HuH-7.5 (cell line): ENCODE measurements at places on chromosomes 5 and 9.

DNA sequence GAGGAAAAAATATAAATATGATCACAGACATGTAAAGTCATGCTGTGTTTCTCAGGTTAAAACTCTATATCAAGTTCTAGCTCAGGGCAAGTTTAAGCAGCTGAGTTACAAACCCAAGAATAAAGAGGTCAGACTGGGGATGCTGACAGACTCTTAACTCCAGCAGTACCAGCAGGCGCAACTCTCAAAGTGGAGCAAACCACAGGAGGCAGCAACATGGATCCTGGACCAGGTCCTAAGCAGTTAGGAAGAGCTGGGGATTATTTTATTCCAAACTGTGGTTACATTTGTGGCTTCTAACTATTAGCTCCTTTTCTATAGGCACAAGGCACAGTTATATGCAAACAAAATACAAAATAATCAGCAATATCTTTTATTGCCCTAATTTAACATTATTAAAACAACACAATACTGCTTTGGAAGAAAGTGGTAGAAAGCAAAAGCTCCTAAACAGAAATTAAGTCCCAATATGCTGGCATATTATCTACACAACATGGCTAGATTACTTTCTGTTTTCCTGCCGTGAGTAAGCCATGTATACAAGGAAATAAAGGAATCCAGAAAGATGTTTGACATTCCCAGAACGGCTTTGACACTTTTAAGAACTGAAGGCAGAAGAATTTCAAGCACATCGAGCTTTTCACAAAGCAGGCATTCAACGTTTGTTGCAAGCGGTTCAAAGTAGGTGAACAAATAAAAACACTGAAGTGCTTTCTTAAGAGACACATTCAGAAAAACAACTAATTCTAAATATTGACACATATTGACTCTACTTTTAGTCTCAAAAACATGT is 378.8 kb upstream of the ZNF608 start:
- no peak for DNase-seq

GRCh38 chr5:168266016-168266415 is 25.4 kb upstream of the WWC1 start:
- DNase-seq: no peak

DNA sequence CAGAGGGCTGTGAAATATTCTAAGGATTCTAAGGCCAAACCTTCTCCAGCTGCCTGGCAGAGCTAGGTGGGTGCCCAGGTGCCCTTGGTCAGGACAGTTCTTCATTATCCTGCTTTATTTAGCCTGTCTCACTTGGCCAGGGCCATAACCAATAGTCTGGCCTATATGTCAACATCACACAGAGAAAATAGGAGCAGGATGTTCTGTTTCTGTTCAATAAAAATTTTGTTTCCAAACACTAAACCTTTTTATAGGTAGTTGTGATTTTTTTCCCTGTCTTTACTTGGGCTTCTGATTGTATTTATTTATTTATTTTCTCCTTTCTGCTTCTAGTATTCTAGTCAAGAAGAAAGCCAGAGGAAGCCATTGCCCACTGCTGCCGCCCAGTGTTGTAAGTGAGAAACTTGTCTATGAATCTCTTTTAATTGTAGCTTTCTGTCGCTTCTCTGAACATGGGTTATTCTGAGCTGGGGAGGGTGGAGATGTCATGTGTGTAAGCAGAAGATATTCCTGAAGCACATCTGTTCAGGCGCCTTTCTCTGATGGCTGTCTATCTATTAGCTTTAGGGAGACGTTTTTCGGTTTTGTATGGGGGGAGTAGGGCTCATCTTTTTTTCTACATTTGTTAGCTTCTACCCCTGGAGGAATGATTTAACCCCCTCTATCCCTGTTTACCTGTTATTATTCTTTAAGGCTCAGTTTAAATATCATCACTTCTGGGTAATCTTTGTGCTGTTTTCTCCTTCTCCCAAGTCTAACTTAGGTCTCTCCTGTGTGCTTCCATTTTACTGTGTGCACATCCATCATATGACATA is 97.1 kb downstream of the UNC13B start:
- DNase-seq: no peak

DNA sequence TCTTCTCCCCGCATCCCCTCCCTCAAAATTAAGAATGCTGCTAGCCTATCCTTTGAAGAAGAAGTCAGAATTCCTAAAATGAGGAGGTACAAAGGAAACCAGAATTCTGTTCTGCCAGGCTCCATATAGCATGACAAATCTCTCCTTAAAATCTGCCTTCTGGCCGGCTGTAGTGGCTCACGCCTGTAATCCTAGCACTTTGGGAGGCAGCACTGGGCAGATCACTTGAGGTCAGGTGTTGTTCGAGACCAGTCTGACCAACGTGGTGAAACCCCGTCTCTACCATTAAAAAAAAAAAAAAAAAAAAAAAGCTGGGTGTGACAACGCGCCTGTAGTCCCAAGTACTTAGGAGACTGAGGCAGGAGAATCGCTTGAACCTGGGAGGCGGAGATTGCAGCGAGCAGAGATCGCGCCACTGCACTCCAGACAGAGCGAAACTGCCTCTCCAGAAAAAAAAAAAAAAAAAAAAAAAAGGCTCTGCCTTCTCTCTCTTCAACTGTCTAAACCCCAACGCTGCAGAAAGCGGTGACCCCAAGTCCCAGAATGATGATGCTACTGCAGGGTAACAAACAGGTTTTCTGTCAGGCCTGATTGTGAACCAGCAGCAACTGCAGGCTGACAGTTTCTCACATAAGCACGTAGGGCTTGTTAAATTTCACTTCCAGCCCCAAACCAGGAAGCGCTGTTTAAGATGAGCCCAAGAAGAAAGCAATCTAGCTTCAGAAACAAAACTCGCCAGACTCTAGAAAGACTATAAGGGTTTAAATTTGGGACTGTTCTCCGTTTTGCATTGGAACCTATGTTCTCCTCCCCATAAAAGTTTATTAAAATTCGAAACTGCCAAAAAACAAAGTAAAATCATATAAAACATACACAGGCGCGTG is 963 bp upstream of the CAST start:
- peak; percentile 23 for DNase-seq

DNA sequence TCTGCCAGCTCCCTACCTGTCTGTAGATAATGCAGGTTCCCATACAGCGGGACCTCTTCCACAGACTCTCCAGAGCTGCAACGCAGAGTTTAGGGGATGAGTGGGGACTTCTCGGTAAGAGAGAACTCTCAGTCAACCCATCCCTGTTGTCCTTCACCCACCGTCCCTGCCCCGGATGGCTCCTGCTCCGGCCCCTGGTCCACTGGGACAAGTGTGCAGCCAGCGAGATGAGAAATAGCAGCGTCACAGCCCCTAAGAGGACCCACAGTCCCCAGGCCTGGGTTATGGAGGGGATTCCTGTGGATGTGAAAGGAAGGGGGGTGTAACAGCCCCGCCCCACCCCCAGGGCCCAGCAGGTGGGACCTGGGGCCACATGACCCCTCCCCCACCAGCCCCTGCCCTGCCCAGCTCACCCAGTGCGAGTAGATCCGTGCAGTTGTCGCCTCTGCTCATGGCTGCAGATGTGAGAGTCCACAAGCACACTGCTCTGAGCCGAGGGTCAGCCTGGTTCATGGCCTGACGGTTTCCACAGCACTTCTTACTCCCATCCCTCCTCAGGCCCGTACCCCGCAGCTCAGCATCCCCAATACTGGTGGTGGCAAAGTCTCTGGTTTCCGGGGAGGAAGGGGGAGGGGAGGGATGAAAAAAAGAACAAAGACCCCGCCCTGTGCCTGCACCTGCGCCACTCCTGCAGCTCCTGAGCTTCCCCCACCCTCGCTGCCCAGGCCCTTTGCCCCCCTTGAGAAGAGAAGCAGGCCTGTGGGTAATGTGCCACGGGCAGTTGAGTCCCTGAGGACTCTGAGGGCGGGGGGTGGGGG is at the start of gene SIT1:
SIT1 (minus strand) TSS at position 591 of the 818 bp plus-strand sequence; CDS start at position 513, 78 bp downstream.
- DNase-seq: no peak

DNA sequence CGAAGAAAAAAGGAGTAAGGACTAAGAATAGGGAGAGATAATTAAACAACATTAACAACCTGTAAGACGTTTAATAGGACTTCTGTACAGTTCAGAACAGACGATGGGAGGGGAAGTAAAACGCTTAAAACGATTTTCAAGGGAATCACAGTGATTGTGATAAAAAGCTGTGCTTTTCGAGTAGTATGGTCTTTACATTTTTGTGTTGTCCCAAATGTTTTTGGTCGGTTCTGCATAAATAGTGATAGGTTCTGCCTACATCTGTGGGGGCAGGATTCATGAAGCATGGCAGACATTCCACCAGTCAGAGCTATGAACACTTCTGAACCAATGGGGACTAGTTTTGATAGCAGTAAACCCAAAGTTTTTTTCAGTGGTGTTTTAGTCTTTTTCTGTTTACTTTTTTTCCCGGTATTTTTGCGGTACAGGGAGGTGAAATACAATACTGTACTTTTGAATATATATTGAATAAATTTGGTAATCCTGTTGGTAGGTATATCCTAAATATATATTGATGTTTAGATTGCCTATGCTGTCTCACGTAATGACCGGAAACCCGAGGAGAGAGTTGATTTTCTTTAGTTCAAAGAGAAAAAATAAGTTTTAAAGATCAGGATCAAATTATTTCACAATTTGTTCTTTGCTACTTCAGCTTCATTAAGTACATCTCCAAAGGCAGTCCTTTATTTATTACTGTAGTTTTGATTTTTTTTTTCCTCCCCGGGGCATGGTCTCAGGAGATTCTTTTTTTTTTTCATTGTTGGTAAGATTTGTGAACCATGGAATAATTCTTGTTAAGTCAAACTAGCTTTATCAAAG is 1.3 kb downstream of the ERBIN start:
- DNase-seq: peak; percentile 37

- no peak for DNase-seq
These were observed 58.1 kb upstream of the SV2C start for GRCh38 chr5:76025069-76025468.

GRCh38 chr5:172713113-172713808 is 57.7 kb downstream of the DUSP1 start:
- DNase-seq: no peak

DNA sequence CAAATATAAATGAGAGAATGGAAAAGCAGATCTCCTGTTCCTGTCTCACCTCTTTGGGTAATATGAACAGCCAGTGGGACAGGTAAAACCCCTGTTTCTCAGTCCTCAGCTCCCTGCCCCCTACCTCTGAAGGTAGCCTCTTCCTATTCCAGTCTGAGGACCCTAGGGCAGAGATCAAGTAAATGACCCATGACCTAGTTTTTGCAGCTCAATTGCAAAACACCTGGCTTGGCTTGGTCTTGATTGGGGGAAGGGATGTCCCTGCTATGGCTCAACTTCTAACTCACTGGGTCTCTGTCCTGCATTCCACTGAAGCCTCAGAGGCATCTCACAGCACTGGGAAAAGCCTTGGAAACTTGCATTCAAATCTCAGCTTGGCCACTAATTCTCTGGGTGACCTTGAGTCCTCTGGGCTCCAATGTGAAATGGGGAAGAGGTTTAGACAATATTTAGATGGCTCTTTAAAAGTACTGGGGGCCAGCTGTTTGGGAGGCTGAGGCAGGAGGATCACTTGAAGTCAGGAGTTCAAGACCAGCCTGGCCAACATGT is 1.6 kb upstream of the GALT start:
- DNase-seq: no peak

GRCh38 chr9:15743512-15743911 is 190.7 kb downstream of the CCDC171 start:
- no peak for DNase-seq

DNA sequence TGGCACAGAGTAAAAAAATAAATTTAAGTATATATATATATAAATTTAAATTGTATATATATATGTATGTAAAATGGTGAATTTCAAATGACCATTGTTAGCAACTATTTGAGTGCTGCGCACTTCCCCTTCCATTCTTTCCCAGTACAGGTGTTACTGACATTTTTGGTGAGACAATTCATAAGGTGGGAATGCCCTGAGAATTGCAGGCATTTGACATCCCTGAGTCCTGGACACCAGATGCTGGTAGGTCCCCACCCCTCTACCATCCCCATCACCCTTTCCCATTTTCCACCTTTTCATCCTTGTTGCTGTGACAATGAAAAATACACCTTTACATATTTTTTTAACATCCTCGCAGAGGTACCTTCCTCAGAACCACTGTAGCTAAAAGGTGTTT is 91.6 kb downstream of the SLC1A3 start:
- no peak for DNase-seq

GRCh38 chr5:169551696-169552095 is 31.9 kb upstream of the SPDL1 start:
- DNase-seq: no peak

DNA sequence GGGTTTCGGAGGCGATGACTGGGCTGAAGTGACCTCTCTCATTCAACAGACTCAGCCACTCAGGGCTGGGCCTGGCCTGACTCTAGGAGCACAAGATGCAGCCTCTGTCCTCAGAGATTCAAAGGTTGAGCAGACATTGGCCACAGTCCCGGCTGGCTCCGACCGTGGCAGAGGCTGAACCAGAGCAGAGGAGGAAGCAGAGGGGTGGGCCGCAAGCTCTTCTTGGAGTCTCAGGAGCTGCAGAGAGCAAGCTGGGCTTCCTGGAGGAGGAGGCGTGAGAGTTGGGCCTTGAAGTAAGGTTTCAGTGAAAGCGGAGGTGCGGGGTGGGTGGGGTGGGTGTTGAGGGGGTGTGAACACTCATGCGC is 37.6 kb downstream of the ALG2 start:
- DNase-seq: no peak

GRCh38 chr5:163310997-163311396 is 126.4 kb upstream of the CCNG1 start:
- DNase-seq: no peak

GRCh38 chr5:28344836-28345433 is 1306.5 kb upstream of the CDH9 start:
- peak; percentile 2 for DNase-seq

- DNase-seq: no peak
These were observed 57.3 kb upstream of the ZNF608 start for GRCh38 chr5:124803617-124804323.

- no peak for DNase-seq
These were observed 138.7 kb downstream of the RAPGEF6 start for GRCh38 chr5:131496400-131496713.

DNA sequence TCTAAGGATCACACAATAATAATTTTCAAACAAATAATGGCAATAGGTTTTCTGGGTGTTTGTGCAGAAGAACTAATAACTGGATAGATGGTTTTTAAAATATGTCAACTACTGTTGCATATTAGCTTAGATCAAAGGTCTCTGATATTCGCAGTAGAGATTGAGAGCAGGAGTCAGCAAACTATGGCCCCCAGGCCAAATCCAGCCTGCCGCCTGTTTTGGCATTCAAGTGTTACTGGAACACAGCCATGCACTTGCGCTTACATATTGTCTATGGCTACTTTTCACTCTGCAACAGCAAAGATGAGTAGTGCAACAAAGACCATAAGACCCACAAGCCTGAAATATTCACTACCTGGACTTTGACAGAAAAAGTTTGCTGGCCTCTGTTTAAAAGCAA is 260.8 kb downstream of the GRIA1 start:
- no peak for DNase-seq

GRCh38 chr9:77589046-77589795 is 58.9 kb downstream of the GNA14 start:
- DNase-seq: no peak

DNA sequence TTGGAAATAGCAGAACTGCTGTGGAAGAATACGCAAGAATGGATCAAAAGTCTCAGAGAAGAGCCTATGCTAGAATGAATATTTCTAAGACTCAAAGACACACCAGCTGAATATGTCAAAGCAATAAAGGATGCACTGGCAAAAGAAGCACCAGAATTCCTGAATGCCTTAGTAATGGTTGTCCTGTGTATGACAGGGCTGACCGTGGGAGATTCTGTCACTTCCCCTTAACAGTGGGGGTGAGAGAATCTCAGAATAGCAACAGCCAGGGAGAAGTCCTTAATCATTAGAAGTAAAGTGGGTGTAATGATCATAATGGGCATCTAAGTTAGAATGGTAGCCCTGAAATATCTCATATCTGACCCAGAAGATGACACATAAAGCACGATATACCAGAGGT is 14.6 kb upstream of the PRR16 start:
- DNase-seq: no peak
